Spinal cord (tissue), 10 donors: ENCODE measurements at places on chromosomes 7 and 10. TPM values are rescaled to one million over a fixed set of nuclear protein-coding genes. Genes with fewer than 3 reads are reported as not detected.

GRCh38 chr7:131057015-131057793 lies 270.5 kb upstream of the MKLN1 start:
- no peak overlapping the region for H3K4me3 ChIP-seq
- no peak for DNase-seq
- H3K36me3 ChIP-seq = peaks cover 3% of the 10 kb centered on the region
- H3K27me3 ChIP-seq = no peaks in the 10 kb centered on the region

DNA sequence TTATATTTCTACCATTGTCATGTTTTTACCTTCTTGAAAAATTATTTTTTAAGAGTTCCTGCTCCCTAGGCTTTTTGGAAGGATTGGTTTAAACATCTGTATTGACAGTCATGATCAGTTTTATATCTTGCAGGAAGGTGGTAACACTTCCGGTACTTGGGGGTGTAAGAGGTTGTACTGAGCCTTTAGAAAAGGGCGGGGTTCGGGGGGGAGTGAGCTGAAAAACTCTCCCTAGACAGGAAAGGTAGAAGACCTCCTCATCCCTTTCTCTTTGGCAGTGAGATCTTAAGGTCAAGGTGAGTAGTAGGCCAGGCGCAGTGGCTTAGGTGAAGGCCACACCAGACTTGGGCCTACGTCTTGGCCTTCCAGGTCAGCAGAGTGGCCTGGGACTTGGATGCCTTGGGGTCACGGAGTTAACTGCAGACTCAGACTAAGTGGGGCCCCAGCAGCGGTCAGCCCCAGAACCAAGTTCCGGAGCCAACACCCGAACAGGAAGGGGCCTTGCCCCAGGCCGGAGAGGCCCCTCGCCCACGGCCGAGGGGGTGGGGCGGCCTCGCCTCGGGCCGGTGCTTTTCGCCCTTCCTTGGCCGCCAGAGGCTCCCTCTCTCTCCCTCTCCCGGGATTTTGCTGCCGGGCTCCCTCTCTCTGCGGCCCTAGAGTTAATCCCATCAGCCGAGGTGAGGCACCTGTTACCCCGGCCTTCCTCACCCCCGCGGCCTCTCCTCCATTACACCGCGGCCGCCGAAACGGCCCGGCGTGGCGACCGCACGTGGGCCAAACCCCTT lies at the start of gene PPP1R9A:
Gene PPP1R9A, plus strand, starts transcription at position 569 of the 785 bp plus-strand sequence. CDS start 2,520 bp downstream, outside the sequence.
- H3K4me1 ChIP-seq = peaks cover 6% of the 10 kb centered on the region
- peak within 1 kb of the TSS; percentile 89 for H3K27ac ChIP-seq
- peak within 1 kb of the TSS; percentile 74 for H3K4me3 ChIP-seq

GRCh38 chr7:44979481-44980392 lies 922 bp upstream of the MYO1G start:
- no peak overlapping the region for H3K4me3 ChIP-seq
- no peaks in the 10 kb centered on the region for H3K4me1 ChIP-seq
- H3K36me3 ChIP-seq = peaks cover 79% of the 10 kb centered on the region
- no peak overlapping the region for H3K27ac ChIP-seq
- no peak for DNase-seq

DNA sequence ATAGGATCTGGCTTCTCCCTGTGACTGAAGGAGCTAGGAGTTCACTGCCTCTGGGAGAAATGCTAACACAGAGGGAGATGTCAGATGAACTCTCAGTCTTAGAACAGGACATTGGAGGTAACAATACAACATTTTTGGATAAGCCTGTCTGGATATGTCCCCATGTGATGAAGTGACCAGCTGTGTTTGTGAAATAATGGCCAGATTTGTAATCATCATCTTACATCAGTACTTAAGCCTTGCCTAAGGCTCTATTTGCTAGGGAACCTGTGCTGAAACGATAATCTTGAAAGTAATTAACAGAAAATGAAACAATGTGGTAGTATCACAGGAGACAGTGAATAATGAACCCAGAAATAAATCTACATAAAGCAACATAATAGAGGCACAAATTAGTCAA lies 56.2 kb downstream of the CRPPA start:
- no peaks in the 10 kb centered on the region for H3K36me3 ChIP-seq
- H3K27ac ChIP-seq = no peak overlapping the region
- no peak overlapping the region for H3K4me3 ChIP-seq
- no peaks in the 10 kb centered on the region for H3K4me1 ChIP-seq

GRCh38 chr7:65225422-65226006 lies 148.1 kb upstream of the ZNF92 start:
- H3K27me3 ChIP-seq = no peaks in the 10 kb centered on the region
- no peak overlapping the region for H3K27ac ChIP-seq
- no peak overlapping the region for H3K4me3 ChIP-seq
- H3K4me1 ChIP-seq = no peaks in the 10 kb centered on the region

GRCh38 chr7:139124084-139124914 lies 14.8 kb upstream of the ZC3HAV1 start:
- H3K4me3 ChIP-seq = no peak overlapping the region
- no peaks in the 10 kb centered on the region for H3K4me1 ChIP-seq
- H3K36me3 ChIP-seq = no peaks in the 10 kb centered on the region
- no peak for DNase-seq
- H3K27me3 ChIP-seq = no peaks in the 10 kb centered on the region

DNA sequence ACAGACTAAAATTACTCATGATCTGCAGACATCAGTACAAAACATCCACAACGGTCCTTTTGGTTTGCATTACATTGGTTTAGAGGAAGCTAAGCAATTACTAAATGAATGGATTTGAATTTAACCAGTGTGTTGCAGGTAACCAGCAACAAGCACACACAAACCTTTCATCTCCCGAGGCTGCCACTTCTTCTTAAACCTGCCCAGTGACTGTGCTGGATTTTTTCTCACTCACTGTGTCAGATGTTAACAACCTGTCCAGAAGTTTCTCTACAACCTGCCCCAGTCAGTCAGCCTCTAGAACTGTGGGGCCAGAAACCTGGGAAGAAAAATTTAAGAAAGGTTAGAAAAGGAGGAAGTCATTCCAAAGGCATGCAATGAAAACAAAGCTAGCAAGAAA lies 2.4 kb upstream of the MEOX2 start:
- no peak overlapping the region for H3K4me3 ChIP-seq
- peaks cover 28% of the 10 kb centered on the region for H3K4me1 ChIP-seq
- no peaks in the 10 kb centered on the region for H3K36me3 ChIP-seq
- H3K27ac ChIP-seq = no peak overlapping the region
- no peak for DNase-seq

- no peak overlapping the region for H3K4me3 ChIP-seq
- peaks cover 37% of the 10 kb centered on the region for H3K27me3 ChIP-seq
Observed at GRCh38 chr10:101053516-101053915, 8.3 kb upstream of the KAZALD1 start.

- H3K4me3 ChIP-seq = peak overlapping the region; percentile 5
- H3K27ac ChIP-seq = peak overlapping the region; percentile 91
- no peak for DNase-seq
- H3K27me3 ChIP-seq = no peaks in the 10 kb centered on the region
Observed at GRCh38 chr10:100370714-100371481, 23.9 kb downstream of the SCD start.

- no peak overlapping the region for H3K4me3 ChIP-seq
- no peaks in the 10 kb centered on the region for H3K4me1 ChIP-seq
- no peaks in the 10 kb centered on the region for H3K36me3 ChIP-seq
- H3K27me3 ChIP-seq = no peaks in the 10 kb centered on the region
- no peak for DNase-seq
- H3K27ac ChIP-seq = no peak overlapping the region
Observed at GRCh38 chr10:35270100-35270499, 66.2 kb upstream of the CCNY start.

GRCh38 chr7:139844779-139845442 lies 15.8 kb downstream of the TBXAS1 start:
- H3K27me3 ChIP-seq = no peaks in the 10 kb centered on the region
- H3K27ac ChIP-seq = no peak overlapping the region
- DNase-seq = no peak
- no peaks in the 10 kb centered on the region for H3K36me3 ChIP-seq
- no peaks in the 10 kb centered on the region for H3K4me1 ChIP-seq

DNA sequence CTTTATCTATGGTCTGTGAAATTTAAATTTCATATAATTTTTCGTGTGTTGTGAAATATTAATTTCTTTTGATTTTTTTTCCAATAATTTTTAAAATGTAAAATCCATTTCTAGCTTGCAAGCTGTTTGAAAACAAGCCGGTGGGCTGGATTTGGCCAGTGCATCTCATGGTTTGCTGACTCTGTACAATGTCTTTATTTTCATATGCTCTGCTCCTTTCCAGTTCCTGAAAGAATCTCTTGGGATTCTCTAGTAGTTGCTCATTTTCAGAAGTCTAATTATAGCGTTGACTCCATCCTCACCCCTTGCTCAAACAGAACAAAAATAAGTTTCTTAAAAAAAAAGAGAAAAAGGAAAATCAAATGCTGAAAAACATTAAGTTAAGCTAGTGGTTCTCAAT lies 21.4 kb downstream of the UBN2 start:
- H3K4me1 ChIP-seq = no peaks in the 10 kb centered on the region
- no peaks in the 10 kb centered on the region for H3K27me3 ChIP-seq
- H3K4me3 ChIP-seq = no peak overlapping the region
- H3K36me3 ChIP-seq = peaks cover 28% of the 10 kb centered on the region
- no peak for DNase-seq
- H3K27ac ChIP-seq = no peak overlapping the region

GRCh38 chr7:48943279-48943990 lies 19.1 kb downstream of the CDC14C start:
- no peak overlapping the region for H3K27ac ChIP-seq
- H3K4me3 ChIP-seq = no peak overlapping the region
- DNase-seq = no peak
- H3K27me3 ChIP-seq = no peaks in the 10 kb centered on the region
- no peaks in the 10 kb centered on the region for H3K4me1 ChIP-seq

DNA sequence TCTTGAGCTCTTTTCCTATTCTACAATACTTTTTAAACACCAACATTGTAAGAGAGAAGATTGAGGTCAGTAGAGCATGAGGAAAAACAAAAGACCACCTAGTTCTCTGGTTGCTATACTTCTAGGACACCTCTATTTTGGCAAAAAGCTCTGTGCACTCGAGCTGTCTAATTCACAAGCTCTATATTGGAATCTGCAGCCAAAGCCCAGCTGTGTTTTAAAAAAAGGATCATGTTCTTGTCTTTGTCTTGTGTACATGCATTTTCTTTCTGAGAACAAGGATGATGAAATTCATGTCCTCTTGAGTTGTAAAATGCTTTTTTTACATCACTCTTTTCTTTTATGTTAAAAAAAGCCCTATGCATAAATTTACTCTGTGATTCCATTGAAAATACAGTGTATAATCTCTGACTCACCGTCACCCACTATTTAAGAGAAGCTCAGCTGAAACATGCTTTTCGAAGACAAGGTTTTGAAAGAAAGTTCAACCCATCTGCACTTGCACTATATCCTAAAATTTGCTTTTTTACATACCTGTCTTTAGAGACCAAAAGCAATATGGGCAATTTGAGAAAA lies 215.5 kb upstream of the VSTM2A start:
- no peak overlapping the region for H3K27ac ChIP-seq
- H3K36me3 ChIP-seq = no peaks in the 10 kb centered on the region
- no peak overlapping the region for H3K4me3 ChIP-seq
- H3K4me1 ChIP-seq = peaks cover 3% of the 10 kb centered on the region

DNA sequence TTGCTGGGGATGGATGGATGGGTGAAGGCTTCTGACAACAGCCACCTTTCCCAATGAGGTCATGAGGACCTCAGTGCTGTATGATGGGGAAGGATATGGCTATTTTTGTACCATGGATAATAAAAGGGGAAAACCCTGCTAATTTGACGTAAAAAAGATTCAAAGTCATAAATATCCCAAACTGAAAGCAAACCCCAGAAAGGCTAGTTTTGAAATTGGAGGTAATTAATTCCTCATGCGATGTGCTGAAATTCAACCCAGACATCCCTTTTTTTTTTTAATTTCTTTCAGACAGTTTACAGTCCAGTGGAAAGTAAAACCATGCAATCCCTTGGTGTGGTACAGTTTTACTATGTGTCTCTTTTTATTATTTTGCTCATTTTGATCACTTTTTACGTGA lies 254.5 kb upstream of the BMPER start:
- H3K36me3 ChIP-seq = no peaks in the 10 kb centered on the region
- H3K27me3 ChIP-seq = no peaks in the 10 kb centered on the region
- H3K27ac ChIP-seq = no peak overlapping the region
- no peak overlapping the region for H3K4me3 ChIP-seq
- DNase-seq = no peak
- no peaks in the 10 kb centered on the region for H3K4me1 ChIP-seq

GRCh38 chr10:110508806-110509544 lies 11.3 kb downstream of the DUSP5 start:
- peaks cover 13% of the 10 kb centered on the region for H3K4me1 ChIP-seq
- DNase-seq = no peak
- no peak overlapping the region for H3K27ac ChIP-seq
- no peak overlapping the region for H3K4me3 ChIP-seq
- H3K36me3 ChIP-seq = peaks cover 4% of the 10 kb centered on the region
- no peaks in the 10 kb centered on the region for H3K27me3 ChIP-seq

DNA sequence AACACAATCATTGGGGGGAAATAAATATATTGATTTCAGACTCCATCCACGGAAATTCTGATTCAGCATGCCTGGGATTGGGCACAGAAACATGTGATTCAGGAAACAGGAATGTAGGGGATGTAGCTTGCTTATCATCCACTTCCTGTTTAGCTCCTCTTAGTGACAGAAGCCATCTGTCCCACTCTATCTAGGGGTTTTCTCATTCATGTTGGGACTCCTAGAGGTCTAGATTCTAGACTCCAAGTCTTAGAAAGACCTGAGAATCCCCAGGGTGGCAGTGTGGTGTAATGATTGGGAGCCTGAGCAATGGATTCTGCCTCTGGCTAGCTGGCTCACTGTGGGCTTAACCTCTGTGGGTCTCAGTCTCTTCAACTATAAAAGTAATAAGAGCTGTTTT lies 67.9 kb downstream of the CDK1 start:
- H3K27ac ChIP-seq = no peak overlapping the region
- no peaks in the 10 kb centered on the region for H3K36me3 ChIP-seq
- H3K27me3 ChIP-seq = no peaks in the 10 kb centered on the region
- no peaks in the 10 kb centered on the region for H3K4me1 ChIP-seq
- no peak overlapping the region for H3K4me3 ChIP-seq

GRCh38 chr10:71912431-71912830 lies 51.8 kb upstream of the CHST3 start:
- H3K4me1 ChIP-seq = no peaks in the 10 kb centered on the region
- H3K4me3 ChIP-seq = no peak overlapping the region
- DNase-seq = no peak
- no peaks in the 10 kb centered on the region for H3K27me3 ChIP-seq
- H3K36me3 ChIP-seq = no peaks in the 10 kb centered on the region

DNA sequence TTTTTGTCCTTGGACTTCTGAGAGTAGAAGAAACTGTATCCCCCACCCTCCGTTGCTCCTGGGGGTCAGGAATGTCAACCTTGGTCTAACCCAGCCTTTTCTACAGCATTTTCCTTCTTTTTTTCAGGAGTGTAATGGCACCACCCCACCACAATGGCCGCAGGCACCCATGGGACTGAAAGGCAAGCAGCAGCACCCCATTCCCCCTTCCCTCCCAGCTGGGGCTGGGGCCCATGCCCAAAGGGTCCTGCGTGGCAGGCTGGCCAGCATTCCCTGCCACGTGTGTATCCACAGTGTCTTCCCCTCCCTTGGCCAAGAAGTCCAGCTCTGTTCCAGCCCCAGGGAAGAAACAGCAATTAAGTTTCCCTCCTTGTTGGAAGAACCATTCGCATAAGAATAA lies 106.9 kb downstream of the ZPBP start:
- no peaks in the 10 kb centered on the region for H3K27me3 ChIP-seq
- no peak overlapping the region for H3K4me3 ChIP-seq
- H3K27ac ChIP-seq = no peak overlapping the region
- no peaks in the 10 kb centered on the region for H3K36me3 ChIP-seq
- no peaks in the 10 kb centered on the region for H3K4me1 ChIP-seq
- DNase-seq = no peak

The CLDN3 gene
- polyA plus RNA-seq = 0.67 TPM

The CTNNA3 gene
- polyA plus RNA-seq = 15.3 TPM

The SPAM1 gene
- not detected for polyA plus RNA-seq

The TCAF2 gene
- polyA plus RNA-seq = 2.7 TPM

The TMEM236 gene
- 0.24 TPM for polyA plus RNA-seq

The AKR1D1 gene
- not detected for polyA plus RNA-seq

The FAM171A1 gene
- polyA plus RNA-seq = 70.8 TPM
